ENCODE measurements at places on chromosomes 16 and 17. TPM values are rescaled to one million over a fixed set of nuclear protein-coding genes. Genes with fewer than 3 reads are reported as not detected.

DNA sequence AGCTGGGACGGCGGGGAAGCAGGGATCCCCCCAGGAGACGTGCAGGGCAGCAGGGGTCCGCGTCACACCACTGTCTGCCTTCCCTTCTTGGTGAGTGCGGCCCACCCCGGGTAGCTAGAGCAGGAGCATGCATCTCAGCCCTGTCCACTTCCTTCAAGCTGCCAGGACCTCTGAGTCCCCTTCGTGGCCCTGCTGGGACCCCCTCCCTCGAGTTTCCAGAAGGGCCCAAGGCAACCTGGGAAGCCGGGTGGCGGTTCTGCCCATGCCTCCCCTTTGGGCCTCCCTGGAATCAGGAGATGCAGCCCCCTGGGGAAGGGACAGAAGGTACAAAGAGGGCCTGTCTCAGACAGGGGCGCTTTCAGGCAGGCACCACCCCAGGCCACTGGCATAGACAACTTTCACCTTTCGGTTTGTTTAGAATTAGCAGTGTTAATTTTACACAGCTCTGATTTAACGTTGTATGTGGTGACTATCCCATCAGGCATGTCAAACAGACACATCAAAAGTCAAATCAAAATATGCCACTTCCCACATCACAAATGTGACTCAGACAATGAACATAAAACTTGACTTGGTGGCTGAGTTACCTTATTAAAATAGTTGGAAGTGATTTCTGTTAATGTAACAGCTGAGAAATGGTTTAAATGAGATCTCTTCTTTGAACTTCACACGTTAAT is 94.5 kb upstream of the METRNL start:
- H3K4me1 ChIP-seq = no peaks in the 10 kb centered on the region
- peaks cover 15% of the 10 kb centered on the region for H3K36me3 ChIP-seq
- H3K27me3 ChIP-seq = peaks cover 1% of the 10 kb centered on the region
- H3K4me3 ChIP-seq = no peak overlapping the region

DNA sequence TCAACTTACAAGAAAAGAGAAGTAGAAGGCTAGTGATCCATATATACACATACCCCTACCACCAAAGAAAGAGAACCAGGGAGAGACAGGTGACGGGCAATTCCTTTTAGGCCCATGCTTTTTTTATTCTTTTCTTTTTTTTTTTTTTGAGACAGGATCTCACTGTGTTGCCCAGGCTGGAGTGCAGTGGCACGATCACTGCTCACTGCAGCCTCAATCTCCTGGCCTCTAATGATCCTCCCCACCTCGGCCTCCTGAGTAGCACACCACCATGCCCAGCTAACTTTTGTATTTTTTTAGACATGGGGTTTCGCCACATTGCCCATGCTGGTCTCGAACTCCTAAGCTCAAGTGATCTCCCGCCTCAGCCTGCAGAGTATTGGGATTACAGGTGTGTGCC is 4.8 kb downstream of the HSPB9 start:
- peaks cover 4% of the 10 kb centered on the region for H3K36me3 ChIP-seq
- no peak for DNase-seq
- no peak overlapping the region for H3K27ac ChIP-seq
- no peak overlapping the region for H3K4me3 ChIP-seq
- peaks cover 15% of the 10 kb centered on the region for H3K4me1 ChIP-seq

The DHX38 gene
- 86.5 TPM for total RNA-seq

The CCL5 gene
- total RNA-seq = not detected

The CLDN6 gene
- 31.1 TPM for total RNA-seq

The PDILT gene
- not detected for total RNA-seq

The KCNJ12 gene
- 9.6 TPM for total RNA-seq

The ST6GALNAC2 gene
- 0.32 TPM for total RNA-seq

Data from glutamatergic neuron (in vitro differentiated cells).